Heart left ventricle (tissue), 16 donors: ENCODE measurements at places on chromosomes 11 and 22. TPM values are rescaled to one million over a fixed set of nuclear protein-coding genes. Genes with fewer than 3 reads are reported as not detected.

WBP2NL gene
- 0.39 TPM for total RNA-seq

DDIAS gene
- 0.60 TPM for total RNA-seq

FIBIN gene
- total RNA-seq: 7.5 TPM

DNA sequence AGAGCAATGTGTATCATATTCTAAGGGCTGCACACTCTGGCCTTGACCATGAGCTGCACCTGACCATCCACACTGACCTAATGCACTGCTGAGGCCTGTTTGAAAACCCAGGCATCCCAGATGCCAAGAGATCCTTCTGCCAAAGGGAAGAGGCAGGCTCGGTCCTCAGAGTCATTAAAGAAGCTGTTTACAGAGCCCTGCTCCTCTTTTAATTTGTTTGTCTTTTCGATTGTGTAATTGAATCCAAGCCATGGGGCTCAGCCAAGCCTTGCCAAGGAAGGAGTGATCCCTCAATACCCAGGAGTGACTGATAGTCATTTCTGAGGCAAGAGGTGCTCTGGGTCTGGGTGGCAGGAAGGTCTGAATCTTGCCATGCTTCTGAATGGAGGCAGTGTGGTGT, 94.5 kb upstream of the ISX start:
- no peak for DNase-seq

- DNase-seq: no peak
Measured at GRCh38 chr11:66219846-66220565, 48.4 kb upstream of the RAB1B start.

GRCh38 chr11:79578116-79578515, 137.3 kb upstream of the TENM4 start:
- DNase-seq: no peak

DNA sequence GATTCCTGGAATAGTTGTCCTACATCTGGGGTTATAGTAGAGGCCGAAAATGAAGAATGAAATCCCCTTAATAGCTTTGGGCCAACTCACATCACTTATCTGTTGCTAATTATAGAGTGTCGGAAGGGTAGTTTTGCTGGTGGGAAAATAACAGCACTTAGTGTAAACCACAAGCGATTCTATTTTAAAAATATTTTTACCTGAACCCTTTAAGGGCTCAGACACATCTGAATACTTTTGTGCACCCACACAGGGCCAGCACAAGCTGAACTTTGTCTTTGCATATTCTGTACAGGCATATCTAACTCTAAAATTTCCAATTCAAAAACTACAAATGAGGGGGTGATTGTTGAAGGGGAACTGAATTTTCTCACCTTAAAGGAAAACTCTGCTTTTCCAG, 27.6 kb downstream of the SLC6A5 start:
- no peak for DNase-seq

DNA sequence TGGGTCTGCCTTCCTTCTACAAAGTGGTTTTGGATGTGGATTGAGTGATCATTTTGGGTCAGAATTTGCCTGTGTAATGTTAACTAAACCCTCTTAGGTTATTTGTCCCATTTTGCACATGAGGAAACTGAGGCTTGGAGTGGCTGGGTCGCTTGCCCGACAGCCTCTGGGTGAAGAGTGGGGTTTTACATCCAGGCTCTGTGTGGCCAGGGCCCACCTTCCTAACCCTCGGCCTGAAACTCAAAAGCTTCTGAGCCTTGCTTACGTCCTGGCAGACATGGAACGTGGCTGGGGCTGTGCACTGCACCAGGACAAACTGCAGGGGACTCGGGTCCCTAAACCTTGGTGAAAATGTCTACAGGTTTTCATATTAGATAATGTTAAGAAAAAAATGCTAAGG, 542.4 kb downstream of the TBC1D22A start:
- no peak for DNase-seq

GRCh38 chr11:65492637-65493366, 6.0 kb upstream of the MALAT1 start:
- DNase-seq: peak; percentile 94
